Bladder microvascular endothelial cell (primary cell): ENCODE measurements at places on chromosomes 5 and 9. TPM values are rescaled to one million over a fixed set of nuclear protein-coding genes. Genes with fewer than 3 reads are reported as not detected.

Gene PCDHGA8
- 0.65 and 3.0 TPM in 2 replicates for total RNA-seq

Gene CYSRT1
- total RNA-seq = 0.16 TPM in 1 of 2 replicates, not detected in the other

Gene IQGAP2
- total RNA-seq = 0.65 and 1.1 TPM in 2 replicates

Gene ADAMTSL2
- total RNA-seq = under 0.01 TPM in 2 replicates

Gene TMEM250
- 40.6 and 48.5 TPM in 2 replicates for total RNA-seq

Gene BARHL1
- not detected in 2 replicates for total RNA-seq

Gene SLC4A9
- under 0.01 and 0.19 TPM in 2 replicates for total RNA-seq

Gene AQP3
- 0.57 and 1.3 TPM in 2 replicates for total RNA-seq

Gene NMUR2
- total RNA-seq = not detected in 2 replicates

Gene SEMA4D
- total RNA-seq = 2.1 and 8.4 TPM in 2 replicates

Gene KIF4B
- 0.16 and 0.38 TPM in 2 replicates for total RNA-seq

Gene IFNB1
- total RNA-seq = not detected in 2 replicates

Gene MCIDAS
- not detected in 2 replicates for total RNA-seq

Gene SPATA6L
- total RNA-seq = 0.97 and 6.7 TPM in 2 replicates

Gene C5orf46
- not detected in 2 replicates for total RNA-seq

Gene SHC3
- under 0.01 and 0.19 TPM in 2 replicates for total RNA-seq

Gene SIT1
- total RNA-seq = not detected in 2 replicates

Gene TUSC1
- total RNA-seq = 5.9 and 6.8 TPM in 2 replicates

Gene SLC1A1
- 4.7 and 5.1 TPM in 2 replicates for total RNA-seq

Gene TAF11L5
- not detected in 2 replicates for total RNA-seq

Gene CEL
- total RNA-seq = under 0.01 and 0.44 TPM in 2 replicates
